CD4-positive, alpha-beta T cell treated with Interleukin-12 subunit alpha and Interleukin-12 subunit beta, for 1 hour (primary cell): ENCODE measurements at places on chromosomes 4 and X.

DNA sequence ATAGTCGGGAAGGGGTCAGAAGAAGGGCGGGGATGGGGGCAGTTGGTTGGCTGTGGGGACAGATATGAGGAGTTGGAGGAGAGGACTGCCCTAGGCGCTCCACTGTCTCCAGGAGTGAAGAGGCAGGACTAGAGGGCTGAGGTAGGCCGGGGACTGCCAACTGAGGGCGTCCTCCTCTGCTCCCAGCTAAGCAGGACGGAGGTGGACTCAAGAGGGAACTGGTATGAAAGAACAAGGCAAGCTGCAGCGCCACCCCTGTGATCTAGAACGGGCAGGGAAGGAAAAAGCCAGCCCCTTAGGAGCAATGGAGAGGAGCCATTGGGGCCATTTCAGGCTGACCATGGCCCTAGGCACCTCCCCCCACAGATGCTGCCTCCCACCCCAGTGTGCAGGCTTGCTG is 14.0 kb downstream of the BEND2 start:
- no peak for DNase-seq

DNA sequence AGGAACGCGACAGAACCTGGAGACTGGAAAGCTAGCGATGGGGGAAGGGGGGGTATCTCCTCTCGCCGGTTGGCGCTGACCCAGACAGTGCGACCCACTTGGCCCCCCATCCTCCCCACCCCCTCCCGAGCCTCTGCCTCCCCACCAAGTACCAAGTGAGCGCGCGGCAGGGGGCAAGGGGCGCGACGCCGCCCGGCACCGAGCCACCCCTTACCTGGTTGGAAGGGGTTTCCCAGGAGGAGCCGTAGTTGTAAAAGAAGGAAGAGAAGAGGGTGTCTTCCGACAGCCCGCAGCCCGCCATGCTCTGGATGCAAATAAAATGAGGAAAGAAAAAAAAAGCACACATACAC is 112.2 kb downstream of the DHX15 start:
- no peak for DNase-seq

DNA sequence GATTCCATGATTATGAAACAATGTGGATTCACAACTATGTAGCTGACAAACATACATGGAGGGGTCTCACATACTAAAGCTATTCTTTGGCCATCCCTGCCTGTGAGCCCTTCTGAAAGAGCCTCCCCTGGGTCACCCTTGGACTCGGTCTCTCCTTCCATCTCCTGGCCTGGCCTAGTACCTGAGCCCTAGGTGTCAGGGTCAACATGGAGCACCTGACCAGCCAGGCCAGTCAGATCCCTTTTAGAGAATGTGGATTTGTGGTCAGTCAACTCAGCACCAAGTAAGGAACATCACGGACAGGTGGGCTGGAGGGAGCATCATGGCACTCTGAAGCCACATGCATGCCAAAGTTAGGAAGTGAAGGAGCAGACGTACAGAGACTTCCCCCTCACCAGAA is 16.3 kb downstream of the ATP8A1 start:
- no peak for DNase-seq

- no peak for DNase-seq
Observed at GRCh38 chr4:69322055-69322454, 41.8 kb downstream of the UGT2B28 start.

- DNase-seq, result no peak
Observed at GRCh38 chr4:145870155-145871020, 68.2 kb downstream of the ZNF827 start.

GRCh38 chr4:87807402-87807801 is 8.0 kb downstream of the IBSP start:
- DNase-seq, result no peak

GRCh38 chr4:6010789-6011188 is 7.4 kb downstream of the C4orf50 start:
- no peak for DNase-seq

GRCh38 chr4:181819946-181820345 is 423.3 kb upstream of the TENM3 start:
- DNase-seq, result no peak

GRCh38 chrX:12496343-12496742 is 294.9 kb upstream of the PRPS2 start:
- no peak for DNase-seq

- DNase-seq, result no peak
Observed at GRCh38 chr4:13525606-13526281, 18.6 kb downstream of the NKX3-2 start.

- DNase-seq, result peak; percentile 14
Observed at GRCh38 chr4:51885363-51885762, 42.4 kb downstream of the DCUN1D4 start.

GRCh38 chrX:151983186-151983585 is 8.7 kb upstream of the GABRE start:
- no peak for DNase-seq

DNA sequence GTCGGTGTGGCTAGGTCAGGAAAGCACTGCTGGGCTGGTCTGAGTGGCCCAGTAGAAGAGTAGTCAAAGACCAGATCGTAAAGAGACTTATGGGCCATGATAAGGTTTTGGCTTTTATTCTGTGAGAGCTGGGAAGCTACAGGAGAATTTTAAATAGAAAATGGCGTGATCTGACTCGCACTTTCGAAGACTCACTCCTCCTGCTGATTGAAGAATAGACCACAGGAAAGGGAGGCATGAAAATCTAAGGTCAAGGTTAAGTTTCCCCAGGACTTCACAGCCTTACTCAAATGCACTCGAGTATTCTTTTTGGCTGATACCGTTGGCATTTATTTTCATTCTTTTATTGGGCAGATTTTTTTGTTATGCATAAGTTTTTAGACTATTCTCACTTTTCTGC is 231.4 kb upstream of the ANKRD50 start:
- no peak for DNase-seq

DNA sequence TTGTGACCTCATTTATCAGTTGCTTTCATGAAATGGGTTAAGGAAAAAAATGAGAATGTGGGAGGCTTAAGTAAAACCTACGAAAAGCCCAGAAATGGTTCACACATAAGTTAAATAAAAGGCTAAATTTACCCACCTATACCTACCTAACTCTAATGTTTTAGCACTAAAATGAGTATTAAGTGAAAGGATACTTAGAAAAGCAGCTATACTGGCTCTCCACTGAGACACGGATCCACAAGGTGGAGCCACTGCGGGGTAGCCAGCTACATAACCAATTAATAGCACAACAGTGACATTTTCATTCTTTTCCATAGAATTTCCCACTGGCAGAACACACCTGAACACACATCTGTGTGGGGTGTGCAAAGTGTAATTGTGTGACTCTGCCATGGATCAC is 101.9 kb downstream of the MAML3 start:
- DNase-seq, result peak; percentile 20

GRCh38 chrX:46256875-46257274 is 288.3 kb downstream of the ZNF674 start:
- no peak for DNase-seq

DNA sequence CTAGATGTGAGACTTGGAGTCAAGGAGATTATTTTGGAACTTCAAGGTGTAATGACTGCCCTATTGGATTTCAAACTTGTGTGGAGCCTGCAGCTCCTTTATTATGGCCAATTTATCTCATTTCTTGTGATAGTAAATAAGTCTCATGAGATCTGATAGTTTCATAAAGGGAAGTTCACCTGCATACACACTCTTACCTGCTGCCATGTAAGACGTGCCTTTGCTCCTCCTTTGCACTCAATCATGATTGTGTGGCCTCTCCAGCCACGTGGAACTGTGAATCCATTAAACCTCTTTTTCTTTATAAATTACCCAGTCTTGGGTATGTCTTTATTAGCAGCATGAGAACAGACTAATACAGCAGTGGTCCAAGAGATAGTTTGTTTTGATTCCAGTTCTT is 19.1 kb downstream of the PF4 start:
- no peak for DNase-seq

DNA sequence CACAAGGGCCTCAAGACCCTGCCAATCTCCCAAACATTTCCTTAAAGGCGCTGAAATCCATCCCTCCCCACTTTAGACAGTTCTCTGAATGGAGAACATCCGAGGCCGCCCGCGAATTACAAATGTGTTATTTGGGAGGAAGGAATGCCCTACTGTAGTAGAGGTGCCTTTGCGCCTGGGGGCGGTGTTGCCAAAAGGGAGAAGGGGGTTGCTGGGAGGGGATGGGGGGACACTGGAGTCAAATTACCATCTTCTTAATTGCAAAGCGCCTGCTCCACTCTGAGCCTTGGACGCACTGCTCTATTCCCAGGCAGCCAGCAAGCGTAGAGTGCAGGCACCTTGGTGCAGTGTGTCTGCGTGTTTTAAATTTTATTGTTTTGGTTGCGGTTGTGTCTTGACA is 2.7 kb downstream of the TMEM255A start:
- DNase-seq, result no peak

DNA sequence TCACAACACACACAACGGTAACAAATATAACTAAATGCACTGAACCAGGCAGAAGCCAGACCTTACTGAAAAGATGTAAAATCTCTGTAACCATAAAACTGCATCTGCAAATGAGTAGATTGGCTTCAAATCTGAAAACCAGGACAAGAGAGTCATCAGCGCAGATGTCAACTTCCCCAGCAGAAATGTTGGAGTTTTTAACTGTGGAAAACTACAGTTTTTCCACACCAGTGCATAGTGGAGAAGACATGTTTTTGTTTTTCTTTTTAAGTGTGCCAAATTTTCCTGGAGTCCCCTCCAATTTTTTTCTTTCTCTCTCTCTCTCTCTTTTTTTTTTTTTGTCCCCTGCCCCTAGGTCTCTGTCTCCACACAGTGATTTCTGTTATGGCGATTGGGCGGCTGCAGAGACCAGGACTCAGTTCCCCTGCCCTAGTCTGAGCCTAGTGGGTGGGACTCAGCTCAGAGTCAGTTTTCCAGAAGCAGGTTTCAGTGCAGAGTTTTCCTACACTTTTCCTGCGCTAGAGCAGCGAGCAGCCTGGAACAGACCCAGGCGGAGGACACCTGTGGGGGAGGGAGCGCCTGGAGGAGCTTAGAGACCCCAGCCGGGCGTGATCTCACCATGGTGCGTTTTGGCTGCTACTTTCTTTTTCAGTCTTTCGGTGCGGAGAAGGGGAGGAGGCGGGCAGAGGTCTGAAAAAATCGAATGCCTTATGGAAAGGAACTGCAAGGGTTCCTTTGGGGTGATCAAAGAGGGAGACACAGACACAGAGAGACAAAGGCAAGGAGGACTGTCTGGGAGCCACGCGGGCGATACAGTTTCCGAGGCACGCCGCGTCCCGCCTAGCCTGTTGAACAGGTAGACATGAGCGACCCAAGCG is at the start of gene GUCY1A1:
Gene GUCY1A1, plus strand, starts transcription at position 505 of the 878 bp plus-strand sequence. CDS start 30,020 bp downstream, outside the sequence.
- DNase-seq, result no peak

DNA sequence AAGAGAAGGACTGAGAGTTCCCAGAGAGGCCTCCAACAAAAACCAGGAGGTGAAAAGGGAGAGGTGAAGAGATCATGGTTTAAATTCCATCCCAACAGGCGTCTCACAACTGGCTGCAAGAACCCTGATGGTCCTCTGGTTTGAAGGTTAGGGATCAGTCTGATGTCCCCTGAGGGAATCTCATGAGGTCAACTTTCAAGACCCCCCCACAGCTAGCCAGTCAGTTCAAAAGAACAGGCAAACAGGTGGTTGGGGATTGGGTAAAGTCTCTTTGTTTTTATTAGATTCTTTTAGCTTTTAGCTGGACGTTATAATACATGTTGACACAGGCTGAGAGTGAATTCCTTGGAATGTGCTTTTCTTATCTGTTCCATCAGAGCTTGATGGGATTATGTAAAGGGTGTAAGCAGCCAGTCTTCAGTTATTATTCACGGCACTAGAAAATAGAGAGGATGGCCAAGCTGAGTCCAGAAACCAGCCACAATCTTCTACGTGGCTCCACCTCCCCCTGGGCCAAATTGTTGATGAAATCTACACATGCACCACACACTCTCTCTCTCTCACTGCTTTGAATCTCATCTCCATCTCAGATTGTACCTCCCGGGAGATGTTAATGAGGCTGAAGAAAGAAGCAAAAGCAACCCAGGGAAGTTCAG is 20.8 kb downstream of the ENPP6 start:
- DNase-seq, result no peak

DNA sequence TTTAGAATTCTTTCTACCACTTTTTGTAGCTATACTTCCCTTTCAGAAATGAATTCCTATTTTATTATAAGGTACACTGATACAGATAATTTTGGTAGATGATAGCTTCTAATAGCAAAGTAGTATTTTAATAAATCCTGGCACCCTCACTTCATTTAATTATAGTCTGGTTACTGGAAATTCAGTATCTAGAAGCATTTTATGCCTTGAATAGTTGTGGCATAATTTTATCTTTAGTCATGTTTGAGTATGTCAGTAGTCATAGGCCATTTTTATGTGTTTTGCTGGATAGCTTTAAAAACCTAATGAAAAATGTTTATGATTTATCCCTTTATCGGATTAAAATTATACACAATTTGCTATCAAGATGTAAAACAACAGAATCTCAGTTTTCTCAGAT is 92.3 kb downstream of the DIAPH2 start:
- no peak for DNase-seq

- no peak for DNase-seq
Observed at GRCh38 chr4:98470831-98471230, 187.6 kb downstream of the TSPAN5 start.

DNA sequence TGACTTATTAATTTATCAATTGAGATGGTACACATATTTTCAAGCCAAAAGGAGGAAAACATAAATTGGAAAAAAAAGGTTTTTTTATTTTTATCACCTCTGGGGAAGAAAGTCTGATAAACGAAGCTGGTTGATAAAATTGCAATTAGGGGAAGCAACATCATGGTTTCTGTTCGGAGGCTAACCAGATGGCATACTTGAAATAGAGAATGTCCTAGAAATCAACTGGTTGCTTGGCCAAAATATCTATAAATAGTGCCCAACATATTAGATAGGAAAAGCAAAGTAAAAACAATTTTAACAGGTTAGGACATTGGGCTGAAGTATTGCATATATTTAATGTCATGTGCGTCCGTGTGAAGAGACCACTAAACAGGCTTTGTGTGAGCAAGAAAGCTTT is 14.3 kb downstream of the KLKB1 start:
- DNase-seq, result no peak

GRCh38 chr4:89248879-89249281 is 58.7 kb downstream of the GPRIN3 start:
- no peak for DNase-seq

DNA sequence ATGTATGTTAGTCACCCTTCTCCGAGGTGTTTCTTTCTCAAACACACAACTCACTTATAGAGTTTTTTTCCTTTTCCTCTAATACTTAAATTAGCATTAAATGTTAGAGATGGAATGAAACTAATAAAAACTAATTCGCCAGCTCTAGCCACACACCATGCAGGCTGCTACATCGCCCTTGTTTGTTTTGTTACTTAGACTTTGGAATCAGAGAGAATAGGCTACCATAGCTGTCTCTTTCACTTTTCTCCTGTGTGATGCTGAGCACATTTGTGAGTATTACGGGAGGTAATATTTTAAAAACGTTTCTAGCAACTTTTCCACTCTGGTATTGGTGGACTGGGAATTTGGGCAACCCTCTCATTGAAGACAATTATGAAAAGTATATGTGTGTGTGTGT is 43.5 kb downstream of the ESX1 start:
- DNase-seq, result no peak
